Activated CD4-positive, alpha-beta T cell treated with anti-CD3 and anti-CD28 coated beads for 1 hour (primary cell): ENCODE measurements at places on chromosomes 2 and 18.

DNA sequence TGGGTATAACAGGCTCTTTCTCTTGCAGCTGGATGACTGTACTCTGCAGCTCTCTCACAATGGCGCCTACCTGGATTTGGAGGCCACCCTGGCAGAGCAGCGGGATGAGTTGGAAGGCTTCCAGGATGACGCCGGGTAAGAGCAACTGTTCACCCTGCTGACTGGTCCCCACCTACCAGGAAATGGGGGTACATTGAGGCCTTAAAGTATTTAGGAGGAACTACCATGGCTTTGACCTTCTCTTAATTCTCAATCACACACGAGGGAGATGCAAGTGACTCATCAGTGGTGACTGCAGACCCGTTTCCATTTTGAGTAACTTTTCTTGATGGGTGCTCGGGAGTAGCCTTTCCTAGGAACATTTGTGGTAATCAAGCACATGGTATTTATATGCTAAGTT is 58.0 kb downstream of the FHOD3 start:
- no peak for DNase-seq

- no peak for DNase-seq
Measured at GRCh38 chr2:20934236-20934635, 109.6 kb downstream of the APOB start.

- DNase-seq = no peak
Measured at GRCh38 chr2:24721470-24721869, 71.7 kb downstream of the PTRHD1 start.

DNA sequence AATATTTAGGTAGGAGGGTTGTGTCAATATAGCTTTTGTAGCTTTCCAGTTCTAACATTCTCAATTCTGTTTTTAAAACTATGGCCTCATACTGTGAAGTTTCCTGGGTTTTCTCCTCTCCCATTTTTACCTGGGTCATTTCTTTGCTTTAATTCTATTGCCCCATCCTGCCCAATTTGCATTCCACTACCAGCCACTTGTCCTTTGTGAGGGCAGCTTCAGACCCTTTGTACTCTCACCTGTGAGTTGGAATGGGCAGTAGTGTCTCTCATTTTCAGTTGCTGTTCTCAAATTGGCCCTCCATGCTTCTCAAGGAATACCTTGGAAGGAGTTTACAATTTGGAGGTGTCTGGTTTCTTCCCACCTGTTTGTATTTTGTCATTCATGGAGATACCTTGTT is 108.4 kb downstream of the CAMKMT start:
- no peak for DNase-seq

DNA sequence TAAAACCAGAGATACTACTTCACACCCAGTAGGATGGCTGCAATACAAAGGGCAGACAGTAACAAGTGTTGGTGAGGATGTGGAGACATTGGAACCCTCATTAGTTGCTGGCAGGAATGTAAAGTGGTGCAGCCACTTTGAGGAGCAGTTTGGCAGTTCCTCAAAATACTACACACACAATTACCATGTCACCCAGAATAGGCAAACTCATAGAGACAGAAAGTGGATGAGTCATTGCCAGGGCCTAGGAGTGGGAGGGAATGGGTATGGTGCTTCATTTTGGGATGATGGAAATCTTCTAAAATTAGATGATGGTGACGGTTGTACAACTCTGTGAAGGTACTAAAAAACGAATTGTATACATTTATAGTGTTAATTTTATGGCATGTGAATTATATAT is 54.8 kb downstream of the ATP9B start:
- no peak for DNase-seq

DNA sequence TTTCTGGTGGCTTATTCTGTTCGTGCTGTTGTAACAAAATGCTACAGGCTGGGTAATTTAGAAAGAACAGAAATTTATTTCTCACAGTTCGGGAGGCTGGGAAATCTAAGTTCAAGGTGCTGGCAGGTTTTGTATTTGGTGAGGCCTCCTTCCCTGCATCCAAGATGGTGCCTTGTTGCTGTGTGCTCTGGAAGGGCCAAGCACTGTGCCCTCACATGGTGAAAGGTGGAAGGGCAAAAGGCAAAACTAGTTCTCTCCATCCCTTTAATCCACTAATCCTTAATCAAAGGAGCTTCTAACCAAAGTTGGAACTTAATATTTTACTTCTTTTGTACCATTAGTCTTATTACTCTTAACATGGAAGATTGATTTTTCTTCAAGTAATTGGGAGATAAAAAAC is 7.4 kb downstream of the MRPL19 start:
- no peak for DNase-seq

DNA sequence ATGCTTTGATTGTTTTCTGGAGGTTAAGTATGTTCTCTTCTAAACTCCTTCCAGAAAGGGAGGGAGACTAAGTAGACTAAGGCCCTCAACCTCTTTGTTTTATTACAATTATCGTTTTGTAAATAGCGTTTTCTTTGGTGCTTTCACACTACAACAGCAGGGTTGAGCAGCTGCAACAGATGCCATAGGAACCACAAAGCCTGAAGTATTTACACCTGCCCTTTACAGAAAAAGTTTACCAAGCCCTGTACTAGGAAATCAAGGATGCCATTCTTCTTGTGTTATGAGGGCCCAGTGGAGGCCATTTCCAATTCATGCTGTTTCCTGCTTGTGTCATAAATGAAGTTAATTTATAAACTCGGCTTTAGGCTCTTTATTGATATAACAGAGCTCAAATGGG is 914.8 kb downstream of the DCDC2C start:
- DNase-seq = no peak

DNA sequence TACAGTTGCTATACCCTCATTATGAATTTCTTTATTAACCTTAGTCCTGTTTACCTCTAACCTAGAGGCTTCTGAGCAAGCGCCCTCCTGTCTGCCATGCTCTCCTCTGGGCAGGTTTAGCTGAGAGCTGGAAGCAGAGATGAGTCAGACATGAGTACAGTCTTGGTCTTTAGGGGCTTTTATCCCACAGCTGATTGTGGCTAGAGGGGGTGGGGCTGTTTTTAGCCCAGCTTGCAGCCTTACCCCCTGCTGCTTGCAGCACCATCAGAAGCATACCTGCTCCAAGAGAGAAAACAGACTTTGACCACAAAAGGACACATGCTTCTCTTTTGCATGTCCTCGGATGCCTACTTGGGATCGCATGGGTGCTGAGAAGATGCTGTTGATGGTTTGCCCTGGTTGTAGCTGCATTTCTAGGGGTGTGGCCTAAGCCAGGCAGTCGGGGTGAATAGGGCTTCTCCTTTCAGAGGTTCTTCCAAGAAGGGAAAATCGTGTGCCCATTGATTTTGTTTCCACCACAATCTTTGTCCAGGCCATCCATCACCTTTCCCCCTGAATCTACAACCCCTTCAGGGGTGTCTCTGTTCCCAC is 115.0 kb upstream of the LGALSL start:
- no peak for DNase-seq

DNA sequence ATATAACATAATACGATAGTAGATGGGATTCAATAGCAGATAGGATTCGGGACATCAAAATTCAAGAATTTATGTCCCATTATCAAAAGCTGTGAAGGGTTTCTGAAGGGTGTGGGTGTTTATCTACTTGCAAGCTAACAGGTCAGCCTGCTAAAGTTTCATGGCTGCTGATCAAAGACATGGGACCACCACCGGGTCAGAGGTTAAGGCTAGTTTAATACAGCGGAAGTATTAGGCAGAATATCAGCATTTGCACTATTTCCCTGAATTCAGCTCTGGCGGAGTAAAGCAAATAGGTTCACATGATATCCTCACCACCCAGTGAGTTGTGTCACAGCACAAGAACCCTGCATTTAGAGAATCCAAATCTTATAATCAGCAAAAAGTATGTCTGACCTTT is 82.5 kb downstream of the DSEL start:
- no peak for DNase-seq

DNA sequence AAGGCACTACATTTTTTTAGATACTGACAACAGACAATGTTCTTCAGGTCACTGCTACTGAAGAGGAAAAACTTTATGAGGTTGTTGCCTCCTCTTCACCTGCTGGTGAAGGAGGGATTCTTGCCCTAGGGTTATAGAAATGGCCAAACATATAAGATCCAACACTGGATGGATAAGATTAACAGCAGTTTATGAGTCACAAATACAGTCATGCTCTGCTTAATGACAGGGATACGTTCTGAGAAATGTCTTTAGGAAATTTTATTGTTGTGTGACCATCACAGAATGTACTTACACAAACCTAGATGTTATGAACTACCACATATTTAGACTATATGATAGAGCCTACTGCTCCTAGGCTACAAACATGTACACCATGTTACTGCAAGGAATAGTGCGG is 57.4 kb upstream of the AMMECR1L start:
- DNase-seq = no peak

GRCh38 chr2:18132697-18133096 is 254.2 kb downstream of the KCNS3 start:
- DNase-seq = no peak

DNA sequence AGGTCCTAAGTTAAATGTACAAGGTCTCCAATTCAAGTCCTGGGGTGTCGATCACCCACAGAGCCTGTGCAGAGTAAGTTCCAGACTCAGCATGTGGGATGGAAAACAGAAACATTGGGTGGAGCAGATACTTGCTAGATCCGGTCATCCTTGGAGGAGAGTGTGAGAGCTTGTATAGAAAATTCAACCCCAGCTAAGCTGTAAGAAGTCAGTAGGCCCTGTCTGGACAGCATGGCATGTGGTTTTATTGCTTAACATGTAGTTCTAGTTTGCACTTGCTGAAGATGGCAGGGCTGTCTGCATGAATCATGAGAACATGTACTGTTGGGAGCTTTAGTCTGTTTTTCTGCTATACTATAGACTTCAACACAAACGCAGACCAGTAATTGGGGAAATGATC is 189.6 kb upstream of the RMP24 start:
- DNase-seq = no peak

GRCh38 chr18:63162271-63163014 is 157.1 kb downstream of the BCL2 start:
- DNase-seq = no peak
